ENCODE measurements at places on chromosomes 12 and 14.
A peak's percentile ranks its signal among the peaks of the same experiment; 100 is the strongest.

DNA sequence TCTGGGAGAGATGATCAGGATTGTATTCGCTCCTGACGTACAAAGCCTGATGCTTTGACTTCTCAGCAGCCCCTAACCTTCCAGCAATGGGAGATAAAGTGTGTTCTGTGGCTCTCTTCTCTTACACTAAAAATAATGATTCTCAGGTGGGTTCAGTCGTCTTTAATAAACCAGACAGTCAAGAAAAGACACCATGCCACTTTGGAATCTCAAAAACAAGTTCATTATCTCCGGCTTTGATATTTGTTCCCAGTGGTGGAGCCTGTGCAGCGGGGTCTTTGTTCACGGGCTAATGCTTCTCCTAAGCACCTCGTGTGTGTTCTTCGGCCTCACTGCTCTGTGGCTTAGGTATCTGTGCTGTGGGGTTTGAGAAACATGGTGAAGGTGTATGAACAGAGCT lies 1.6 kb downstream of the ACVR1B start:
- DNase-seq = no peak

DNA sequence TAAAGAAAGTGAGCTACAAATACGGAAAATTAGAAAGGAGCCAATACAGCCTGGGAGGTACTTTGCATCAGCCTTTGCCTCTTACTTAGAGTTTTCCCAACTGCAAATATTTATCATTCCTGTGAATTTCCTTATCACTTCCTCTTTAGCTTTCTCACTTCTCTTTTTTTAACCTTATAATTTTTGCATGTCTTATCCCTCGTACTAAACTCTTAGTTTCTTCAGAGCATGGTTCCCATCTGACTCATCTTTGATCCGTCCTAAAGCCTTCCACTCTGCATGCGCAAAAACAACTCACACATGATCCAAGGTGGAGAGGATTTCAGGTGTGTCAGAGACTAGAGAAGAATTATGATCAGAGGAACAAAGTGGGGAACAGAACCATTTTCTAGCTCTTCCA lies 9.6 kb upstream of the SNAPC1 start:
- peak; percentile 72 for DNase-seq

DNA sequence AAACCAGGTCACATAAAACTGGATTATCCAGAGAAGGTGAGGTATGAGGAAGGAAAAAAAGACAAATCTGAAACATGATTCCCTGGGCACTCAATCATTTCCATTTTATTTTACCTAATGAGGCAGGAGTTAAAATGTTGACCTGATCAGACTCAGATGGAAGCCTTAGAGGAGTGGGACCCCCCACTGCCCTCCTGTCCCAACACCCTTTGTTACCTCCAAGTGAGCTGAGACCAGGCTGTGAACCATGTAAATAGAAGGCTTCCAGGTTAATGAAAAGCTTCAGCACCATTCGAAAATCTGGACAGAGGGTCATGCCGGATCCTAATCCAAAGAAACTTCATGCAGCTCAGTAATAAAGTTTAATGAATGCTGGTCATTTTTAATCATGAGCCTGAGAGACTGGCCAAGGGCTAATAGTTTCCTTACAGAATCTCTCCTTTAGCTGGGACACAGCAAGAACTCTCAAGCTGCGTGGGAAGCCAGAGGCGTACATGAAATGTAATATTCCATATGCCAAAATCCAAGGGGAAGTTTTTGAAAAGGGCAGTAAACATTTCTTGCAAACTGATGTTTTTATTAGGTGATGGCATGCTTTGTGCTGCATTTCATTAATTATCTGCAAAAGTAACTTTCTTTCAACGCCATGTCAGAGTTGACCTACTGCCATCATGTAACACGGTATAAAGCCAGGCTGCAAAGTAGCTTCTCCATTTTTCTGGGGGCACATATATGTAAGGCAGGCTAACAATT lies 183.0 kb downstream of the PAX9 start:
- DNase-seq = no peak

- peak; percentile 42 for DNase-seq
Observed at GRCh38 chr12:48788854-48789775, at the start of gene ADCY6. Gene ADCY6, minus strand, starts transcription at chr12:48789089. Its CDS starts 5,655 bp downstream, at chr12:48783434.

DNA sequence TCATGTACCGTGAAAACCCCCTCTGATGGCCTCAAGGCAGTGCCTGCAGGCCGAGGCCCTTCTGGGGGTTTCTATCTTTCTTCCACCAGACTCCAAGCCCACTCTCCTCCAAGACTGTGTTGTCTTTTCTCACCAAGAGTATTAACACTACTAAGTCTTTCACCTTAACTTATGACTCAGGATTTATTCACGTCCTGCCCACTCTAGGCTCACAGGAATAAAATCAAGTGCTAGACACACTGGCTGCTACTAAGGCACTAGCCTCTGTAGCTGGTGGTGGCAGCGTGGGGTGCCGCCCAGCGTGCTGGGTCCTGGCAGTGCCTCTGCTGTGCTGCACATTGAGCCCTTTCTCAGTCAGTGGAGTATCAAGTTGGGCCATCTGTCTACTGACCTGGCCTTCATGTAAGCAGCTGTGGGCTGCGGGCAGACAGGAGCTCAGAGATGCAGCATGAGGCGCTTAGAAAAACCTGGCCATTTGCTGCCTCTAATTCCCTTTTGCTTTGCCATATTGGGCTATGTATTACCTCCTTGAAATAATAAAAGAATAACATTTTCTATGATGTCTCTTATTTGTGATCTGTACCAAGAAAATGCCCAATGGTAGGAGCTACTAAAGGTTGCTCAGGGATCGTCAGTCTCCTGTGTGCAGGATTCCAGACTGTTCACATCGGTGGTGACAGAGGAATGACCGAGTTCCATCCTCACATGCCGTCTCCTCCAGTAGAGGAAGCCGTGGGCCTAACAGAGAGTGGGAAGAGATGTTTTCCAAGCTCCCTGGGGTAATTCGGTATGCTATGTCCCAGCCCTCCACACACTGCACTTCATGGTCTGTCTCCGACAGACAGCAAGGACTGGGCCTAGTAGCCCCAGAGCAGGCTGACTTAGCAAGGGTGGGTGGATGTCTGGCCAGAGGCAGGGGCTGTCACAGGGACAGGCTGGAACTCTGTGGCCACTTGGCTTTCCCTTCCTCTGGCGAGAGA lies 39.9 kb downstream of the MAX start:
- peak; percentile 56 for DNase-seq

GRCh38 chr14:76772300-76773187 lies 11.3 kb downstream of the VASH1 start:
- no peak for DNase-seq

DNA sequence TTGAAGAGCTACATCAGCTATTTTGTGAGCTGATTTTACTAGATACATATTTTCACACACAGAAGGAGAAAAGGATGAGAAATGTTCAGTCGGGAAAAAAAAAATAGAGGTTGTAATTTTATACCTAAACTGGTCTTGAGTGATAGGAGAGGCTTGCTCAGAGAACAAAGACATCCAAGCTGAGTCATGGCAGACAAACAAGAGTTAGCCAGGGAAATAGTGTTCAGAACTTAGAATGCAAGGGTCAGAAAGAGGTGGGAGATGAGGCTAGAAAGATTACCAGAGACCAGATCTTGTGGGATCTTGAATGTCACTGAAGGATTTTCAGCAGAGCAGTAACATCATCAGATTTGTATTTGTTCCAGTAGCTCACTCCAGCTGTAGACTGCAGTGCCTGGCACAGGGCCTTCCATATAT lies 121.9 kb upstream of the ATF1 start:
- peak; percentile 91 for DNase-seq

GRCh38 chr12:2389079-2389790 lies 336.4 kb downstream of the CACNA1C start:
- DNase-seq = no peak

- no peak for DNase-seq
Observed at GRCh38 chr12:49811136-49811535, 17.1 kb downstream of the NCKAP5L start.

DNA sequence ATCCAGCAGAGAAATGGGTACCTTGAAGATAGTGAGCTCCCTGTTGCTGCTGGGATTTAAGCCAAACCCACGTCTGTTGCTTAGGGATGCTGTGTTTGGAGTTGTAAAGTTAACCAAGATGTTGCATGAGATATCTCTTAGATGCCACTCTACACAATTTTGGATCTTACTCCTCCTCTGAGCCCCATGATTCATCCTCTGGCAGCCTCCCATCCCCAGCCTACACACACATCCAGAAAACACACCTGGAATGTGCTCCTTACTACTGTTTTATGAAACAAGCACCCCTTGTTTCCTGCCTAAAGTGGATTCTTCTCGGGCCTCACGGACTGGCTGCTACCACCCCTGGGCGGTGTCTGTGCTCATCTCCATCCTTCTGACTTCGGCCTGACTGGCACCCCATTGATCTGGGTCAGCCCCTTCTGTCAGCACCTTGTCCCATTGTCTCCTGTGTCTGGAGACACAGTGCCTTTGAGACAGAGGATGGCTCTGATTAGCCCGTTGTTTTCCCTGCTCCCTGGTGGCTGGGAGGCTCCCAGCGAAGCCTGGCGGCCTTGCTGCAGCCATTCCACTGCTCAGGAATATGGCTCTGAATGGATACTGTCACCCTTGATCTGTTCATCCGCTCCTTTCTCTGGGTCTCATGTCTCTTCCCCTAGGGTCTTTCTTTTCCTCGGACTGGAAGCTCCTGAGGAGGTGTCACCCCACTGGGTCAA lies 24.3 kb downstream of the TSPAN9 start:
- peak; percentile 64 for DNase-seq

DNA sequence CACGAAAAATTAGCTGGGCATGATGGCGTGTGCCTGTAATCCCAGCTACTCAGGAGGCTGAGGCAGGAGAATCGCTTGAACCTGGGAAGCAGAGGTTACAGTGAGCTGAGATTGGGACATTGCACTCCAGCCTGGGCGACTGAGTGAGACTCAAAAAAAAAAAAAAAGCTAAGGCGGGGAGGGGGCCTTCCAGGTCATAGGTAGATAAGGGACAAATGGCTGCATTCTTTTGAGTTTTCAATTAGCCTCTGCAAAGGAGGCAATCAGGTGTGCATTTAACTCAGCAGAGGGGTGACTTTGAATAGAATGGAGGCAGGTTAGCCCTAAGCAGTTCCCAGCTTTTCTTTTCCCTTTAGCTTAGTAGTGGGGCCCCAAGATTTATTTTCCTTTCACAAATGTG lies 743 bp upstream of the AACS start:
- DNase-seq = no peak

GRCh38 chr12:93005928-93006392 lies 76.9 kb upstream of the EEA1 start:
- no peak for DNase-seq

- DNase-seq = no peak
Observed at GRCh38 chr12:11729439-11730150, 80.1 kb downstream of the ETV6 start.

GRCh38 chr14:21852061-21852664 lies 178.5 kb upstream of the OR4E1 start:
- DNase-seq = peak; percentile 39

- DNase-seq = no peak
Observed at GRCh38 chr12:2049604-2050540, 2.9 kb upstream of the CACNA1C start.

DNA sequence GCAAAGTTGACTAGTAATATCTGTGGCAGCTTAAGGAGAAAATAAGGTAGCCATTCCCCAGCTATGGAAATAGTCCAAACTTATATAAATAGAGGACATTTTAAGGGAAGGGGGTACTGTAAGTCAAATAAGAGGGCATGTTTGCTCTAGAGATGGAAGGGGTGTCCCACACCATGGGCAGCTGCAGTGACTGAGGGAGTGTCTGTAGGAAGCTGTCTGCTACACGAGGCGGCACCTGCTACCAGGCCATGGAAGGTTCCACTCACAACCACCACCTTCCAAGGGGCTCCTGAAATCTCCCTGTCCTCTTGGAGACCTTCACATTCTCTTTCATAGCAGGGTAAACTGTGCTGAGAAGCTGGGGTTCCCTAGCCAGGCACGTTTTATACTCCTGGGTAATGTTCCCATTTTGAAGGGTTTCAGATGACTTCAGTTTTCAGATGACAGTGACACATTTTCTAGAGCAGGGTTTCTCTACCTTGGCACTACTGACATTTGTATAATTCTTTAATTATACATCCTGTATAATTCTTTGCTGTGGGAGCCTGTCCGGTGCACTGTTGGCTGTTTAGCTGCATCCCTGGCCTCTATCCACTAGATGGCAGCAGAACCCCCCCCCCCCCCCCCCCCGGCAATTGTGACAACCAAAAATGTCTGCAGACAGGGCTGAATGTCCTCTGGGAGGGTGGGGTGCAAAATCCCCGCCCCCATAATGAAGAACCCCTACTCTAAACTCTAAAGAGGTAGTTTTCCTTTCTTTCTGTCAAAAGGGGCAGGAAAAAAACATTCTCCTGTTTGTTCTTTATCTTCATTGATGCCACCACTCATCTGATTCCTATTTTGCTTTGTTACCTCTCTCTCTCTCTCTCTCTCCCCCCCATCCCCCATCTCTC lies 11.6 kb upstream of the SMCO2 start:
- no peak for DNase-seq

GRCh38 chr12:1531654-1532374 lies 62.6 kb downstream of the FBXL14 start:
- DNase-seq = no peak

GRCh38 chr12:124658806-124659402 lies 91.5 kb upstream of the NCOR2 start:
- DNase-seq = no peak

GRCh38 chr12:82627799-82628198 lies 58.9 kb upstream of the TMTC2 start:
- peak; percentile 30 for DNase-seq

GRCh38 chr14:87628129-87628528 lies 364.9 kb downstream of the GALC start:
- no peak for DNase-seq

- no peak for DNase-seq
Observed at GRCh38 chr14:68781161-68782021, 11.5 kb downstream of the ZFP36L1 start.

DNA sequence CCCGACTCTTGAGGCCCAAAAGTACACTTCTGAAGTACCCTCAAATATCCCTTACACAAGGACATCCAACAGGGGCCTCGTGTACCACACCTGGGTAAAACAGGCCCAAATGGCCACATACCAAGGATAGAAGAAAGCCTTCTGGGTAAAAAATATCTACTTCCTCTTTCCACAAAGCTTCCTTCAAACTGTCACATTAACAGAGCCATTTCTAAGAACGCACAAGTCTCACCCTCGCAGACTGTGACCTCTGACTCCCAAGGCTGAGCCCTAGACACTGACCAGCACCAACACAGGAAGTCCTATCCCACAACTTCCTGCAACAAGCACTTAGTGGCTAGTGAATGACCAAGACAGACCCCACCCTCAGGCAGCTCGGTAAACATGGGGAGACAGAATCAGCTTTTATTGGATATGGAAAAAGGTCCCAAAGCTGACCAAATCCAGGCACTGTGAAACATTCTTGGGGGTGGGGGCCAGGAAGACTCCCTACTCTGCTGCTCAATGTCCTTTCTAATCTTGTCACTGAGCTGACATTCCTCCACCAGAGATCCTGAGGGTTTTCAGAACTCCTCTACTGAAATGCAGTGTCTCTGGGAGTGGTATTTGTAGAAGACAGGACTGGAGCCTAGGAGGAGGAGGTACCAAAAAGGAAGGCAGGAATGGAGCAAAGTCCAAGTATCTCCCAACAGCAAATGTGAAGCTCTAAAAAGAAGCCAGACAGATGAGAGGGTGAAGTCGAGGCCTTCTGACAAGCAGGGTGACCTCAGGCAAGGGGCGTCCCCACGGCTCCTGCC lies 15.9 kb downstream of the KCTD10 start:
- no peak for DNase-seq
